Erythroblast (primary cell): ENCODE measurements at places on chromosomes 3 and 15.

- DNase-seq: no peak
Measured at GRCh38 chr3:111733856-111734255, 125.2 kb upstream of the PHLDB2 start.

- DNase-seq: no peak
Measured at GRCh38 chr3:51934139-51934850, 7.4 kb downstream of the RRP9 start.

DNA sequence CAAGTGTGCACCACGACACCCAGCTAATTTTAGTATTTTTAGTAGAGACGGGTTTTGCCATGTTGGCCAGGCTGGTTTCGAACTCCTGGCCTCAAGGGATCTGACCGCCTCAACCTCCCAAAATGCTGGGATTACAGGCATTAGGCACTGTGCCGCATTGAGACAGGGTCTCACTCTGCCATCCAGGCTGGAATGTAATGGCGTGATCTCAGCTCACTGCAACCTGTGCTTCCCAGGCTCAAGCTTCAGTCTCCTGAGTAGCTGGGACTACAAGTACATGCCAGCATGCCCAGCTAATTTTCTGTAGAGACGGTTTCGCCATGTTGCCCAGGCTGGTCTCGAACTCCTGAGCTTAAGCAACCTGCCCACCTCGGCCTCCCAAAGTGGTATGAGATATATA, 51.6 kb downstream of the ACAD9 start:
- no peak for DNase-seq

- no peak for DNase-seq
Measured at GRCh38 chr15:79332824-79333510, 22.1 kb downstream of the TMED3 start.

DNA sequence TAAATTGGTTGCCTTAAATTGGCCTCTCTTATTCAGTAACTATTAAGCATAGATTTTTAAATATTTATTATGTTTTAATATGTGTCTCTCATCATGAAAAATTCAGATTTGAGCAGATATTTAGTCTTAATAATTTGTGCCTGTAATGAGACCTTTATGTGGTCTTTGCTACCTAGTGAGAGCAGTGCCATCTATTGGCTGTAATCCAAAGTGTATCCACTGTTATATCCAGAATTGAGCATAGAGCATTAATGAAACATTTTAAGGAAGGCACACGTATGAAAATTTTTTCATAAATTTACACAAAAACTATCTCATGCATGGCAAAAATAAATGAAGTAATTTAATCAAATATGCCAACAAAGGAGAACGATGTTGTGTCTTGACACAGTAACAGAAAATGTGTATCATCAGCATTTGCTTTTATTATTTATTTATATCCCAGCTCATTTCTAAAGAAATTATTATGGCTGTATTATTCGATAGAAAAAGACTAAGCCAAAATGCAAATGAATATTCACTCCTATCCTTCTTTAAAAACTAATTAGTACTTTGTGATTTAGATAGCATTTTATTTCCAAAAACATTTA, 203.5 kb downstream of the RSRC1 start:
- peak; percentile 75 for DNase-seq

GRCh38 chr3:113285226-113285625, 73.9 kb downstream of the BOC start:
- DNase-seq: no peak

GRCh38 chr3:178476886-178477285, 59.4 kb upstream of the KCNMB2 start:
- DNase-seq: no peak

GRCh38 chr3:71725271-71725991, at the start of gene EIF4E3:
EIF4E3 (minus strand) TSS chr3:71725402; CDS start chr3:71725367, 35 bp downstream.
- DNase-seq: peak; percentile 60

GRCh38 chr3:31295150-31295765, 237.5 kb upstream of the STT3B start:
- DNase-seq: no peak

- no peak for DNase-seq
Measured at GRCh38 chr15:88028024-88028423, 228.5 kb downstream of the NTRK3 start.

- DNase-seq: no peak
Measured at GRCh38 chr15:60275624-60276023, 122.2 kb downstream of the ANXA2 start.

DNA sequence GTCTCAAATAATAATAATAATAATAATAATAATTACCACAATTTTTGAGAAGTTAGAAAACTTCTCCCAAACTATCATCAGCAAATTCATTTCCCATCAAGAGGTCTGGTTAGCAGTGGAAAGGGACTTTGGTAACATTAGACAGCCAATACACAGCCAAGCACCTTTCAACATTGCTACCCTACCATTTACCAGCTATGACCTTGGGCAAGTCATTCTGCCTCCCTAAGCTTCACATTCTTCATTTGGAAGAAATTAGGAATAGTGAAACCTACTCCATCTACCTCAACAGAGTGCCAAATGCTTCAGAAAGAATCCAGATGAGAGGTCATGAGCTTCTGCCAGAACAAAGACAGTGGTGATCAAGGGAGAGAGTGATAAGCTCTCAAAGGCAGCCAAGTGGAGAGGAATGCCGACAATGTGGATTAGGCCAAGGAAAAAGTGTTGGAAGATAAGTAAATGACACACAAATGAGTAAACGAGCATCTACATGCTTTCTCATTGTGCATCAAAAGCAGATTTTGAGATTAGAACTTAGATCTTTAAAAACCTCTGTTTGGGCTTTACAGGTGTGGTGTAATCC, 42.9 kb upstream of the LPP start:
- DNase-seq: no peak

- no peak for DNase-seq
Measured at GRCh38 chr15:66641485-66642315, 60.3 kb upstream of the SMAD6 start.
